ENCODE measurements at places on chromosomes 2 and 18. TPM values are rescaled to one million over a fixed set of nuclear protein-coding genes. Genes with fewer than 3 reads are reported as not detected.
A peak's percentile ranks its signal among the peaks of the same experiment; 100 is the strongest.

The TTC27 gene
- 11.0 TPM for total RNA-seq

- DNase-seq = no peak
Observed at GRCh38 chr2:242054881-242055801, 185.6 kb downstream of the RTP5 start.

The ADAM23 gene
- total RNA-seq = 57.9 TPM

DNA sequence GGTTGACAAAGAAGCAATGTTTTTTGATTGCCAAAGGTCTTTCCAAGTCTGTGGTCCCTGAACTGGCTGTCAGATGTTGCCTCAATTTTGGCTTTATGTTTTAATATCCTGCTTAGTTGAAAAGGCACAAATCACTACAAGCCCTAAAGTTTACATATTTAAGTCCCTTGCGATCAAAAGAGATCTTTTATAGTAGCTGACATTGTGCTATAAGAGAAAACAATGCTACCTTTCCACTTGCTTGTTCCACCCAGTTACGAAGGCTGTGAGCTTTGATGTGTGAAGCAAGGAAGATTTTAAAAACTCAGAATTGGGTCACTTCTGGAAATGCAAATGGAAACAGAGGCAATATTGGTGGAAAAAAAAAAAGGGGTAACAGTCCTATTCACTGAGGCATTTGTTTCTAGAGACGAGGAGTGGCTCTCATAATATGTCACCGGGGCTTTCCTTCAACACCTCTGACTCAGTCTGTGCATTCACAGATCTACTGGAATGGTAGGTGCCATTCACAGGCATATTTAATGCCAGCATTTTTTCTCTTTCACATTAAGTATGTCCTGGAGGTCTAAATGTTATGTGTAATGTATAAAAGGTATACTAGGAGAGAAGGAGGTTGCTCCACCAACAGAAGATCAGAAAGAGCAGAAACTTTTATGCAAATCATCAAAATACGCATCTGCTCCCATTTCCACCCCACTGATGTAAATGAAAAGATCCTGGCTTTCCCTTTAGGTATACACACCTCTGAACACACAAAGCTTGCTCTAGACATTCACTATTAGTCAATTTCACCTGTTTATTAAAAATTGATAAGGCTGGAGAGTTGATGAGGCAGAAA lies 91.8 kb downstream of the TGIF1 start:
- no peak for DNase-seq

- DNase-seq = no peak
Observed at GRCh38 chr2:88603146-88603545, 24.1 kb downstream of the EIF2AK3 start.

The ACKR3 gene
- total RNA-seq = 56.3 TPM

The SLC35F5 gene
- 38.2 TPM for total RNA-seq

The MAP3K19 gene
- not detected for total RNA-seq

DNA sequence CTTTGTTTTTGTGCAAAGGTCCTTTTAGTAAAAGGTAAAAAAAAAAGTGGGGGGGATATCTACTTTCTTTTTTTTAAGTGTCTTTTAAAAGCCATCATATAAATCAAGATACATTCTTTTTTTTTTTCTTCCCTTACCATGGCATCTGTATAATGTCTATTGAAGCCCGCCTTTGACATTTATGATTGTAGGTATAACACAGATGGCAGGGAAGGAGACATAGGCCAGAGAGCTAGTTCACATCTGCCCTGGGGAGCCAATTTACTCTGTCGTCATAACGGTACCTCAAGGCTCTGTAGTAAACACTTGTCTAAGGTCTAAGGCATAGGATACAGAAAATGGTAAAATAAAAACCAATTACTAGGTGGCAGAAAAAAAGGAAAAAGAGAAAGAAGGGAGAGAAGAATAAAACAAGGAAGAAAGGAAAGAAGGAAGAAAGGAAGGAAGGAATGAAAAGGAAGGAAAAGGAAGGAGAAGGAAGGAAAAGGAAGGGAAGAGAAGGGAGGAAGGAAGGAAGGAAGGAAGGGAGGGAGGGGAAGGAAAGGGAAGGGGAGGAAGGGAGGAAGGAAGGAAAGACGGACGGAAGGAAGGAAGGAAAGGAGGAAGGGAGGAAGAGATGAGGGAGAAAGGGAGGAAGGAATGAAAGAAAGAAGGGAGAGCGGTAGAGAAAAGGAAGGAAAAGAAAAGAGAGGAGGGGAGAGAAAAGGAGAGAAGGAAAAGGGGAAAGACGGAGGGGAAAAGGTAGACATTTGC lies 343.5 kb downstream of the RBM43 start:
- no peak for DNase-seq

The DSG4 gene
- total RNA-seq = not detected

- no peak for DNase-seq
Observed at GRCh38 chr2:128494307-128494639, 175.6 kb upstream of the HS6ST1 start.

DNA sequence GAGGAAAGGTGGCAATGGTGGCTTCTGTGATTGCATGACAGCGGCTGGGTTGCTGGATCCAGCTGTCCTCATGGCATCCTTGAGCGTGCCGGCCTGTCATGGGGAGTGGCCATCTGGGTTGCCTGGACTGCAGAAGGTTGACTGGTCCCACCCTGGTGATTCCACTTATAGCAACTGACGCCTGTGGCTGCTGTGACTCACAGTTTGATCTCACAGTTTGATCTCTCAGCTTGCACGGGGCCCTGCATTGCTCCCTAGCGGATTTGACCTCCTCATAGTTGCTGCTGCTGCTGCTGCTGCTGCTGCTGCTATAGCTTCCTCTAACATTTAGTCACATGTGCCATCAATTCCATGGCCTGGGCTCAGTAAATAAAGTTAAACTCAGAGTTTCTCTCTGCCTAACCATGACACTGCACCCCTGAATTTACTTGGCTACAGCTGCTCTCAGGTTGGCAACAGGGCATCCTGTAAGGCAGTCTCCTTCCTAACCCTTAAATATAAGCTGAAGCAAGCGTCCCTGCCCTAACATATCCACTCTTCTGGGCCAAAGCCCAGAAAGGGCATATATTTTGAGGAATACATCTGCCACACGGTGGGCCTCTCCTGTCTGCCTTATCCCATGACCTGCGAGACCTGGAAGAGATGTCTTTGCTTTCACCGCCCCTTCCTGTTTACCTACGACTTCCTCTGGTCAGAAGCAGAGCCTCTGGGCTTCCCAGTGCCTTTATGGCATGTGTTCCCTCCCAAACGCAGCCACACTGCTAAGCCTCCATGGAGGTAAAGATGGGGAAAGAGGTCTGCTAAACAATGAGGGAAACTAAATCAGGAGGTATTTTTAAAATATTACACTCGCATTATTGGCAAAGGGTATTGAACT lies 37.8 kb upstream of the CCDC150 start:
- DNase-seq = peak; percentile 76

DNA sequence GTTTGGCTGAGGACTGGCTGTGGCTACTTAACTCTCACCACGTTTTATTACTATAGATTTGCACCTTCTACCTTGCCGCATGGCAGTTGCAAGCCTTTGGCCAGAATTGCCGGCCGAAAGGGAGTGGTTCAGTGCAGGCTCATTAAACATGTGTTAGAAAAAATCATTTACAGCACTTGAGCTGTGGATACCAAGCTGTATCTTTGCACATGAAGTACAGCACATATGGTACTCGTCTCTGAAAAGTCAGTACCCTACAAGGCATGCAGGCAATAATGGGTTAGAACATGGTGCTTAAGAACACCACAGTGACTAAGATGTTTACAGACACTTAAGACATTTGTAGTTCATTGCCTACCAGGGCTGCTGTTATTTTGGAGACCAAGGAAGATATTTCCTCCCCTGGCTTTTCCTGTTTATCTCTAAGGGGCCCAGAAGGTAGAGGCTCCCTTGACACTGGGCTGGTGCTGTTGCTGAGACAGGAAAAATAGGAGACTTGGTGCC lies 103.1 kb downstream of the ZNF532 start:
- DNase-seq = no peak

The DLGAP1 gene
- 3.0 TPM for total RNA-seq

The STPG4 gene
- total RNA-seq = not detected

The RAB6C gene
- total RNA-seq = 0.30 TPM

The OSBPL1A gene
- 78.6 TPM for total RNA-seq

DNA sequence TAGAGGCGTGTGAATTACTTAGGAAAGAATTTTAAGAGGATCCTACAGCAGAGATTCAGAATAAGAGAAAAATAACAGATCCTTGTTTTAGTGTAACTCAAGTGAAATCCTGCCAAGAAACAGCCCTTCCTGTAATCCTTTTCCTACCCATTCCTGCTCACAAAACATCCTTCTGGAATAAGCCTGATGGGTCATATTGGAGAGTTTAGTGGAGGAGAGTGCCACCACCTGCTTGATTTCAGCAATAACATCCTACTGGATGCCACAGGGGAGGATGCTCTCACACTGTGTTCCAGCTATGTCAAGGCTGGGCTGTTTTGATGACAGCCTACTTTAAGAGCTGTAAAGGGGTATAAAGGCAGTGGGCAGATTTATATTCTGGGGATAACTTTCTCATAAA lies 54.8 kb upstream of the CCDC178 start:
- no peak for DNase-seq

DNA sequence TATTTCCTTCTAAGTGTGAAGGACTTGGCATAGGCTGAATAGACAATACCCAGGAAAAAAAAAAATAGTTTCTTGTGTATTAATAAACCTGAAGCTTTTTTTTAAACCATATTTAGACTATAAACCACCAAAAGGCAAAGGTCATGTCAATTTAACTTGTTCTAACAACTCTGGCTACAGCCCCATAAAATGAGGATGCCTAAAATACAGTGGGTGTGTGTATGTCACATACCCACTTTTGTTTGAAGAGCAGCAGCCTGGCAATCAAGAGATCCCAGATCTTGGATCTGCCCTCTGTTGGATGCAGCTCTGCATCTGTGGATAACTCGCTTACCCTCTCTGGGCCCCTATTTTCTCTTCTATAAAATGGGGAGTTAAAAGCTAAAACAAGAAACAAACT lies 65.4 kb downstream of the SATB2 start:
- no peak for DNase-seq

- DNase-seq = peak; percentile 40
Observed at GRCh38 chr2:84919885-84920580, 14.6 kb downstream of the TMSB10 start.

The ANKRD30BL gene
- not detected for total RNA-seq

GRCh38 chr2:179460181-179460929 lies 195.7 kb upstream of the SESTD1 start:
- DNase-seq = no peak

The HAAO gene
- total RNA-seq = 8.1 TPM

DNA sequence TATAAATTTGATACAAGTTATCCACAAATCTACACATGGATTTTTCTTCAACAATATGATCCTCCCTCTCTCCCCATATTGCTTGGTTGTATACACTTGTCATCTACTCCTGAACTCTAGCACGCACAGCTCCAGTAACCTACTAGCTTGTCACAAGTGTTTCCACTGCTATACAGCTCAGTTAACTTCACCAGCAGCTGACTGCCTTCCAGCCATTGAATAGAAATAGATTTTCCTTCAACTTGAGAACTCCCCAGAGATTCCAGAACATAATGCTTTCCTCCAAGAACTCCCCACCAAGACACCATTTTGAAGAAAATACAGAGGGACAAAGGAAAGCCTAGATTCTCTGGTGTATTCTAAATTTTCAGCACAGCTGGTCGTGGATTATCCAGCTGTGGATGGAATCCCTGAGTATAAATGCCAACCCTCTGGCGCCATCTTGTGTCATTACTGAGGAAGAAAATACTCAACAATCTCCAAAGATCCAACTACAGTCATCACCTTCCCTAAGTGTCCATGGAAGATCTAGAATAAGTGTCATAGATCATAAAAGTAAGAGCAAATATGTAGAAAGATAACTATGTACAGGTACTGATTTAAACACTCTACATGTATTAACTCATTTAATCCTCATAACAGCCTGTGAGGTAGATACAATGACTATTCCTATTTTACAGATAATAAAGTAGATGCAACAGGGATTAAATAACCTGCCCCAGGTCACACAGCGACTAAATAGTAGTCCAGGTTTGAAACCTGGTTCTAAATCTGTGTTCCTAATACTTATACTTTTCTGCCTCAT lies 156.7 kb downstream of the ARHGAP28 start:
- DNase-seq = no peak

DNA sequence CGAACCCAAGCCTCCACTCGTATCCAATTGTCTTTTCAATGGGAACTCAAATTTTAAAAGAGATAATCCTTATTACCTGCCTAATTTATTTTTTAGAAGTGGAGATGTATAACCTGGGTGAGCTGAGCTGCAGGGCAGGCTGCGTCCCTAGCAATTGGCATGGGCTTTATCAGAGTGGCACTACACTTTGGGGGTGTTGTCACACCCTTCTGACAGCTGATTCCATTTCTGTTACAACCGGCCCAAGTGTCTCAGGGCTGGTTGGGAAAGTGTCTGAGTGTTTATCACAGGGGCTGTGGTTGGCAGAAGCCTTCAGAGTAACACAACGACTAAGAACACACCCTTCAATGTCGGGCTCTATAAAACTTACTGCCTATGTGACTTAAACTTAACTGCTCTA lies 295.0 kb downstream of the SMAD2 start:
- no peak for DNase-seq

- DNase-seq = peak; percentile 18
Observed at GRCh38 chr2:181742922-181743722, 62.8 kb upstream of the NEUROD1 start.

DNA sequence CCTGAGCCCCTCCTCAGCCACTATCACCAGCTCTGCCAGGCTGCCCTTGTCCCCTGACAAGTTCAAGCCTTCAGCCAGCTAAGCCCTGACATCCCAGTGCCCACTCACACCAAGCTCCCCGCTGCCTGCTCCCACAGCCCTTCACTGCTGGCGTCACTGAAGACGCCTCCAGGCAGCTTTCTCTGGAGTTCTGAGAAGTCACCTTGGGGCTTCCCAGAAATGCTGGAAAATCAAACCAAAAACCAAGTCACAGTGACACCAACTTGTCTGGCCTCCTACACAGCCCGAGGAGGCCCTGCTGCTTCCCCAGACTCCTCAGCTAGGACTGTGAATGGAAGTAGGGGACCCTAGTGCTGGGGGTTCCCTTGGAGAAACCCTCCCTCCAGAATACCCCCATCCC lies 2.2 kb upstream of the TNS1 start:
- DNase-seq = no peak

DNA sequence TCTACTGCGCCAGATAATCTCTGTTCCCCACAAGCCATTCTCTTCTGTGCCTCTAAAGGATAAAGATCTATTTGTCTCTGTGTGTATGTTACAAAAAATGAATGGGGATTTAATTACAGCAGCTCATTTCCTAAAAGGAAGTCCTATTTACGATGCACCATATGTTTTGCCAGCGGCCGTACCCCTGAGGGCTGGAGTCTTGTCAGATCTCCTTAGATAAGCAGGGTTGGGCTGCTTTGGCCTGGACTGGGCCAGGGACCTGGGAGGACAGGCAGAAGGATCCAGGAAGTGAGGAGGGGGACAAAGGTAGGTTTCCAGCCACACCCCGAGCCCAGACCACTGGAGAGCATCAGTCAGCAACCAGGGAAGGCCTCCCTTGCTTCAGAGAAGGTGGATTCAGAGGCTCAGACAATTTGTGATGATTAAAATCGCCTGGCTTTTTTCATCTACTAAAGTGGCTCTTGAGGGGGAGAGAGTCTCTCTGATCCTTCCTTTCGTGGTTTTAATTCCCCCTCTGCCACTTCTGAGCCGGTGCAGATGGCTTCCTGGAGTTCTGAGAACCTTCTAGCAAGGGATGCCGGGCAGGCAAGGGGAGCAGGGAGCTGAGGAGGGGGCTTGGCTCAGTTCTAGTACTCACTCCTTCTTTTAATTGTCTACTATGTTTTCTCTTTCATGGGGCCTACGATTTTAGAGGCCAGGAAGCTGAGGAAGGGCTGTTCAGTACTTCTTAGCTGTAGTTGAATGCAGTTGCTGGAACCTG lies 42.1 kb downstream of the MYCN start:
- DNase-seq = no peak
